Activated T-helper 2 cell treated with anti-CD3 and anti-CD28 coated beads, Interferon-gamma antibody, Interleukin-2, Interleukin-4, amounts not matched to agents 10 μg/mL and 5 μg/mL and 100 μg/mL, durations not matched to agents 14 hours and 24 hours and 36 hours (primary cell): ENCODE measurements at places on chromosomes 12 and 14. TPM values are rescaled to one million over a fixed set of nuclear protein-coding genes. Genes with fewer than 3 reads are reported as not detected.

GRCh38 chr12:10031771-10032175 lies 1.3 kb downstream of the CLEC9A start:
- DNase-seq: no peak

DNA sequence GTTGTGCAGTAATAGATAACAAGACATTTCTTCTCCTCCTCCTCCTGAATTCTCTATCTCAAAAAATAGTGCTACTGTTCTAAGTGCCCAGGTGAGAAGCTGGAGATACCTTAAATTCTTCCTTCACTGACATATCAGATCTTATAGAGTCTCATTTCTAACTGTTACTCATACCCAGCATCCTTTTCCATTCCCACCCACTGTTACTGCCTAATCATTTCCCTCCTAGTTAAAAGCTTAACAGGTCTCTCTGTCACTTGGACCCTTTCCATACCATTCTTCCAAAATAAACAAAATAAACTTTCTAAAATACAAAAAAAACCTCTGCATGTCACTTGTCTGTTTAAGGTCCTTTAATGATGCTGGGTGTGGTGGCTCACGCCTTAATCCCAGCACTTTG lies 124.4 kb downstream of the VEZT start:
- DNase-seq: no peak

Gene GAS2L3
- total RNA-seq: 3.4 and 4.7 TPM in 2 replicates

Gene OR6C76
- not detected in 2 replicates for total RNA-seq

GRCh38 chr14:22391908-22392565 lies 197.0 kb downstream of the DAD1 start:
- DNase-seq: no peak

GRCh38 chr14:64447876-64448670 lies 17.2 kb upstream of the AKAP5 start:
- no peak for DNase-seq

- DNase-seq: no peak
Observed at GRCh38 chr12:70774055-70774454, 136.8 kb upstream of the PTPRB start.

GRCh38 chr12:67662910-67663538 lies 14.5 kb downstream of the DYRK2 start:
- DNase-seq: no peak

GRCh38 chr12:90207799-90208198 lies 499.2 kb upstream of the ATP2B1 start:
- no peak for DNase-seq

Gene SLC6A15
- not detected in 2 replicates for total RNA-seq

GRCh38 chr12:8590842-8591545 lies 21.7 kb downstream of the AICDA start:
- no peak for DNase-seq

GRCh38 chr14:92938235-92938875 lies 15.4 kb downstream of the CHGA start:
- no peak for DNase-seq

DNA sequence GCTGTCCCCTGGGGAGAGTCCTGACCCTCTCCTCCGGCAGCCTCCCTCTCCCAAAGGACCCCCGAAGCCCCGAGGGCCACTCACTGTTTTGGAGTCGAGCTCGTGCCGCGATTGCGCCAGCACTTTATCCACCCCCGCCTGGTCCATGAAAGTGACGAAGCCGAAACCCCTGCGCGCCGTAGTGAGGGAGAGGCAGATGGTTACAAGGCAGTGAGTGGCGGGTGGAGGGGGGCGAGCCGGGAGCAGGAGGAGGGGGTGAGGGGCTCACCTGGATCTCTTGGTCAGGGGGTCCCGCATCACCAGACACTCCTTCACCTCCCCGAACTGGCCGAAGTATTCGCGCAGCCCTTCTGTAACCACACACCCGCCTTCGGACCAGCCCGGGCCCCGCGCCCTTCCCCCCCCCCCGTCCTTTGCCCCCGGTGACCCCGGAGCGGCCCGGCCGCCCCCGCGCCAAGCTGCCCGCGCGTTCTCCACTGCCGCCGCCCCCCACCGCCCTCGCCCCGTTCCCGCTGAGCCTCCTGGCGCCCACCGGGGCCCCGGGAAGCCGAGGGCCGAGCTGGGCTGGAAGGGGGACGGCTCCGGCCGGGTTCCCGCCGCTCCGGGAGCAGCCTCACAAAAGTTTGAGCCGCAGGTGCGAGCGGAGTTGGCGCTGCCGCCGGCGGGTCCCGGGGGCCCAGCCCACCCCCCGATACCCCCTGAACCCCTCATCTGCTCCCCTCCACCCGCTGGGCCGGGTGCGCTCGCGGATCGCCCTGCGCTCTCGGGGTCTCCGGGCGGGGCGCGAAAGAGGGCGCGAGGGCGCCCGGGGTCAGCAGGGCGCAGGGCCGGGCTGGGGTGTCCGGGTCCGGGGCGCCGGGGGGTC lies 808 bp downstream of the MSI1 start:
- no peak for DNase-seq

- DNase-seq: no peak
Observed at GRCh38 chr14:36655963-36656686, 5.5 kb upstream of the PAX9 start.

- no peak for DNase-seq
Observed at GRCh38 chr12:52455821-52456220, 3.9 kb upstream of the KRT6B start.

GRCh38 chr12:2844786-2845185 lies 10.0 kb upstream of the NRIP2 start:
- no peak for DNase-seq

DNA sequence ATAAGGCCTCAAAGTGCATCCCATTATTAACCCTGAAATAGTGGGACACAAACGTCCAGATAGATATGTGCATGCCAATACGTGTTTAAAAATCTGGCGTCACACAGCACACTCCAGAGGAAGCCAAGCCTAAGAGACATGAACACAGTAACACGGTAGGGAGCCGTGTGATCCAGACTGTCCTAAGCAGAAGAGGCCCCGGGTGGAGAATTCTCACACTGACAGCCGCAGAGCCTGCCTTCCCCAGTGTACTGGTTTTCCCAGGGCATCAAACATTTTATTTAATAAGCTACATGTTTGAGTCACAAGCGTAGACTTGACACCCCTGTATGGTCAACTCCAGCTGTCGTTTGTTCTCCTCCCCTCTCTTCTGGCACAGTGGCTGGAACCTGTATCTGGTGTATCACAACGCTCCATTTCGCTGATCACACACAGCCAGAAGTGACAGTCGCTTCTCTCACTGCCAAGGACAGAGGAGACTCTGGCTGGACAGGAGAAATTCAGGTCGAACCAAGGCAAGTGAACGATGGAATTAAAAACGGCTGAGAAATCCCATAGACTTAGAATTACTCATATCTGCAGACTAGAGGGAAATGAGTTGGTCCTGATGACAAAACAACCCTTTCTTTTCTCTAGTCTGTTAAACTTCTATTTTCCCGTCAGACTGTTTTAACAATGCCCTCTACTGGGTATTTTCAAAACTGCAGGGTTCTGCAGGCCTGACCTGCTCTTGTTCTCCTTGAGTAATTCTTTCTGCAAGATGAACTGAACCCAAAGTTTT lies 359.9 kb downstream of the RGS6 start:
- DNase-seq: no peak

Gene FSCB
- not detected in 2 replicates for total RNA-seq

DNA sequence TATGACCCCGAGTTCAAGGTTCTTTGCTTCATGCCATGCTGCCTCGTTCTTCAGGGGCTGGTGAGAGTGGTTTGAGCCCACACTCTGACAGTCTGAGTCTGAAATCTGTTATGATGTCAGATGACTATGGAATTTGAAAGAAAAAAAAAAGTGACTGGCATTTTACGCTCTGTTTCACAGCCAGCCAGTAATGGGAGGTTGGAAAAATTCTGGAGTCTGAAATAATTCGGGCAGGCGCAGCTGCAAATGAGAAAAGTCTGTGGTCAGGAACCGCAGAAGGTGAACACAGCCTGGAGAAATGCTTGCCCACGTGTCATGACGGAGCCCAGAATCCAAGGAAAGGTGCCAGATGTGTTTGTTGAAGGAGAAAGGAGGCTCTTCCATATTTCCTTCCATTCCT lies 269.8 kb upstream of the PWP1 start:
- DNase-seq: no peak

DNA sequence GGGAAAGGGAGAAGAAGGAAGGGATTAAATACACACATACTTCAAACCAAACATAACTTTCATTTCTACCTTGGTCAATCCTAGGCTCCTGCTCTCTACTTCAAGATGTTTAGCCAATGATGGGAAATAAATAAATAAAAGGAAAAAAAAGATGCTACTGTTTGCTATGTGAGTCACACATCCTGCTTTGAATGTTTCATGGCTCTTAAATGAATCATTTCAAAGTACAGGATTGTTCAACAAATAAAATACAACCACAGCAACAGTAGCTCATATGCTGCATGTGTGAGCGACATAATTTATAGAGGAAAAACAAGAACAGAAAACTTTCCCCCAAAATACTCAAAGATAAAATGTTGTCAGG lies 54.3 kb upstream of the NPFF start:
- no peak for DNase-seq

GRCh38 chr12:2287151-2287550 lies 234.4 kb downstream of the CACNA1C start:
- DNase-seq: no peak

DNA sequence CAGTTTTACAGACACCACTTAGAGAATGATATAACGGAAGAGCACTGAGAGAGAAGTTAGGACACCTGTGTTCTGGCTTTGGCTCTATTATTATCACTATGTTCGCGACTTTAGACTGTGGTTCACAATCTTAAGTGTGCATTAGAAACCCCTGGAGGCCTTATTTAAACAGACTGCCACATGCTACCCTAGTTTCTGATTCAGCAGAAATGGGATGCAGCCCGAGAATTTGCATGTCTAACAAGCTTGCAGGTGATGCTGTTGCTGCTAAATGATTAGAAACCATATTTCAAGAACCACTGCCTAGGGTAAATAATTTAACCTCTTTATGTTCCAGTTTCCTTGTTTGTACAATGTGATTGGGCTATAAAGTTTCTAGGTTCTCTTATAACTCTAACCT lies 3.6 kb upstream of the RAD51AP1 start:
- DNase-seq: no peak

DNA sequence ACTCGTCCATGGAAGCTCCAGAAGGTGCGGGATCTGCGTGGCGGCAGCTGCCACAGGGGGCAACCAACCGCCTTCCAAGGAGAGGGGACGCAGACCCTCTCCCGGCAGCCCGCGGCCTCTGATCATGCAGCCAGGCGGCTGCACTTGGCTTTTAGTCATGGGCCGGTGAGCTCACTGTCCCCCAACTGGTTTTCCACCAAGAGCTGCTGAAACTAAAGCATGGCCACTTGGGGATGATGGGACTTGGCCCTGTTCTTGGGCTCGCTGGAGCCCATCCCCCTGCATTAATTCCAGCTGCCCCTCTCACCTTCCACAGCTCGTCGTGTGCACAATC lies 39.1 kb downstream of the CCDC85C start:
- no peak for DNase-seq

Gene ZNF385A
- 0.60 and 0.78 TPM in 2 replicates for total RNA-seq

Gene ACSS3
- total RNA-seq: not detected in 2 replicates

DNA sequence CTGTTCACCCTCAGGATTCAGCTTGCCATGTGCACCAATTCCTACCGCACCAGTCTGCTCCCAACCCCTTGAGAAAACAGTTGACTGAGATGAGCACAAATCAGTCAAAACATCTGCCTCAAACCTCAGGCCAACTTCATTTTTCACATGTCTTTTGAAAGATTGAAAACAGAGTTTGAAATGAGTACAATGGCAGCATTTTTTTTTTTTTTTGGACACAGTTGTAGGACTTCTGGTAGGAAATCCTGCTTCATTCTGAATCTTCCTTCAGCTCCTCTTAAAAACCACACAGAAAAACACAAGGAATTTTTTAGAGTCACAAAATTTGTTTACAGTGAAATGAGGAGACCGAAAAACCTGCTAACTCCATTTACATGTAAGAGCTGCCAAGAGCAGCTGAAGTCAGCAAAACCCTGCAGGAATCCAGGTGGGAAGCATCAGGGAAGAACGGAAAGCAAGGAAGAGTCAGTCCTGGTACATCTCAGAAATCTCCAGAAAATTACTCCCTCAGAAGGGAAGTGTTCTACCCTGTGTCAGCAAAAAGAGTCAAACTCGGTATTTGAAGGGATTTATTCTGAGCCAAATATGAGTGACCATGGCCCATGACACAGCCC lies 100.3 kb upstream of the TMTC1 start:
- no peak for DNase-seq

- DNase-seq: no peak
Observed at GRCh38 chr12:98869886-98870503, 224.9 kb downstream of the APAF1 start.

DNA sequence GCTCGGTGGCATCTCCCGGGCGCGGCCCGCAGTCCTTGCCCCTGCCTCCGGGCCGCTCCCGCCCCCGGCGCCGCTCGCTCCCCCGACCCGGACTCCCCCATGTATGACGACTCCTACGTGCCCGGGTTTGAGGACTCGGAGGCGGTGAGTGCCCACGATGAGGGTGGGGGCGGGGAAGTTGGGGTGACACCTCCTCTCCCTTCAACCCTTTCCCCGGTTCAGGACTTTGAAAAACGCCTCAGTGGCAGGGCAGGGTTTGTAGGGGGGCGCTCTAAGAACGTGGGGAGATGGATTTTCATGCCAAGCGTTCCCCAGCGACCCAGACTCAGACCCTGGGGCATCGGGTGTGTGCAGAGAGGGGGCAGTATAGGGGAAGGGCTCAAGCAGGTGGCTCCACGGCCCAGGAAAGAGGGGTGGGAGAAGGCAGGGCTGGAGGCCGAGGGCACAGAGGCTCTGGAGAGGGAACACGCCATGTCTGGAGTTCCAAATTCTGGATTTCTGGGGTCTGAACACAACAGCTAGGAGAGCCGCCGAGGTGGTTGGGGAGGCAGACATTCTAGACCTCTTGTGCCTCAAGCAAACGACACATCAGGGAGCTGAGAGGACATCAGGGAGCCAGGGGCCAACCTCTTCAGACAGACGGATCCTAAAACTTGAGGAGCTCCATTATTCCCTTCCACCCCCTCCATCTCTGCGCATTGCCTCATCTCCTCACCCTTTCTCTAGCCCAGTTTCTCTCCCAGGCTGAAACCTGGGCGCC lies 715 bp downstream of the CACNB3 start:
- no peak for DNase-seq

DNA sequence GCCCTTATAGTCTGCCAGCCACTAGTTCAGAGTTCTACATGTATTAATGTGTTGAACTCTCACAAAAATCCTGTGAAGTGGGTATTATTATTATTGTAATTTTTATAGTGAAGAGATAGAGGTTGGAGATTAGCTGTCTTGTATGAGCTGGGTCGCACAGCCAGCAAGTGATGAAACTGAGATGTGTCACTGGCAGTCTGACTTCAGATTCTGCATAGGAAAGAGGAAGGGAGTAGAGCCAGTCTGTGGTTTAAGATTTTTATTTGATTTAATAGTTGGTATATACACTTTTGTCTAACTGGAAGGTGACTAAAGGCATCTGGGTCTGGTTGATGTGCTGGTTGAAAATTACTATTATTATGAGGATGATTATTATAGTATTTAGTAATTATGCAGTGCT lies 5.8 kb upstream of the FRS2 start:
- DNase-seq: no peak

GRCh38 chr12:1611803-1612572 lies 17.0 kb upstream of the WNT5B start:
- DNase-seq: no peak

GRCh38 chr12:15599266-15600037 lies 189.7 kb downstream of the EPS8 start:
- no peak for DNase-seq

- no peak for DNase-seq
Observed at GRCh38 chr14:91897106-91897701, 29.9 kb upstream of the TC2N start.
